NCI-H2227 treated with DMSO at 0.1 percent for 48 hours (cell line): ENCODE measurements at places on chromosomes 4 and X.
A peak's percentile ranks its signal among the peaks of the same experiment; 100 is the strongest.

GRCh38 chr4:89558147-89558546 is 250.5 kb upstream of the GPRIN3 start:
- DNase-seq: peak; percentile 7

GRCh38 chr4:23737571-23737970 is 152.3 kb downstream of the PPARGC1A start:
- no peak for DNase-seq

DNA sequence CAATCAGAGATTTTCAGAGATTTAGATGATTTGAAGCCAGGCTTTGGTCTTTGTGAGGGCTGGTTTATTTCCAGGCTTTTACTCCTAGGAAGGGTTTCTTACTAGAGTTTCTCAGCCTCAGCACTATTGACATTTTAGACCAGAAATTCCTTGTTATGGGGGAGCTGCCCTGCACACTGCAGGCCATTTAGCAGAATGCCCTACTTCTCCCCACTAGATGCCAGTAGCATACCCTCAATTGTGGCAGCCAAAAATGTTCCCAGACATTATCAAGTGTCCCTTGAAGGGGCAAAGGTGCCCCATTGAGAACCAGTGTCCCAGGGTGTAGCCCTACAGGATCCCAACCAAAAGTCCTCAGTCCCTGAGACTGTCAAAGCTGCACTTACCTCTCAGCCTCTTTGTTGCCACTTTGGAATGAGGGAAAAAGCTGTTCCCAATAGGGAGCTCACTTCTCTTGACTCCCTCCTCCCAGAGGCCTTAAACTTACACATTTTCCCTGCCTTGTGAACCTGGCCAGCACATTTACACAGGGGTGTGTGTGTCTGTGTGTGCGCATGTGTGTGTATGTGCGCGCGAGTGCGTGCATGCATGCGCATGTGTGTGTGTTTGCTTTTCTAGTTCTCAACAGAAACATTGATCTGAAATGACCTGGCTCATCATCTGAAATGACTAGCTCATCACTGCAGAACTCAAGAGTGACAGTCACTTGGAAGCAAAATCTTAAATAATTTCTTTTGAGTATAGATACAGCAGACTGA is 231.4 kb downstream of the QDPR start:
- no peak for DNase-seq

- DNase-seq: no peak
Observed at GRCh38 chr4:118260309-118260708, 92.5 kb downstream of the PRSS12 start.

DNA sequence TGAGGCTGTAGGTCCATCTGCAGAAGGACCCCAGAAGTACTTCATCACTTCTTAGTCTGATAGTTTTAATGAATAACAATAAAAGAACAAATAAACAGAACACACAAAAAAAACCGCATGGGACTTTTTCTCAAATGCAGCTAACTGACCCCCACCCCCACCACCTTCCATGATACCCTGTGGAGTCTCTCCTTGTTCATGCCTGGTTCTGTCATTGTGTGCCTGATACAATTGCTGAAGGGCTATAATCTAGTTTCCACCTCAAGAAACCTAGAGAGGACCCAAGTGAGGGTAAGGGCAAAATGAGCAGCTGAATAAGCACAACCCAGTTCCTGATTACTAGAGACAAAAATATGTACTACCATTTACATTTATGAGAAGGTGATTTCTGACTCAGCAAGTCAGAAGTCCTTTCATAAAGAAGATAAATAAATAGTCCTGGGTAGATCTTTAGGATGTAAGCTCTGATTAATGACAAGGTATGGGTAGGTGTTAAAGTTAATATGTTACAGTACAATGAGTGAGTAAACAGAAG is 155.1 kb downstream of the TMA16 start:
- no peak for DNase-seq

- DNase-seq: no peak
Observed at GRCh38 chr4:41209187-41209586, 5.2 kb downstream of the APBB2 start.

DNA sequence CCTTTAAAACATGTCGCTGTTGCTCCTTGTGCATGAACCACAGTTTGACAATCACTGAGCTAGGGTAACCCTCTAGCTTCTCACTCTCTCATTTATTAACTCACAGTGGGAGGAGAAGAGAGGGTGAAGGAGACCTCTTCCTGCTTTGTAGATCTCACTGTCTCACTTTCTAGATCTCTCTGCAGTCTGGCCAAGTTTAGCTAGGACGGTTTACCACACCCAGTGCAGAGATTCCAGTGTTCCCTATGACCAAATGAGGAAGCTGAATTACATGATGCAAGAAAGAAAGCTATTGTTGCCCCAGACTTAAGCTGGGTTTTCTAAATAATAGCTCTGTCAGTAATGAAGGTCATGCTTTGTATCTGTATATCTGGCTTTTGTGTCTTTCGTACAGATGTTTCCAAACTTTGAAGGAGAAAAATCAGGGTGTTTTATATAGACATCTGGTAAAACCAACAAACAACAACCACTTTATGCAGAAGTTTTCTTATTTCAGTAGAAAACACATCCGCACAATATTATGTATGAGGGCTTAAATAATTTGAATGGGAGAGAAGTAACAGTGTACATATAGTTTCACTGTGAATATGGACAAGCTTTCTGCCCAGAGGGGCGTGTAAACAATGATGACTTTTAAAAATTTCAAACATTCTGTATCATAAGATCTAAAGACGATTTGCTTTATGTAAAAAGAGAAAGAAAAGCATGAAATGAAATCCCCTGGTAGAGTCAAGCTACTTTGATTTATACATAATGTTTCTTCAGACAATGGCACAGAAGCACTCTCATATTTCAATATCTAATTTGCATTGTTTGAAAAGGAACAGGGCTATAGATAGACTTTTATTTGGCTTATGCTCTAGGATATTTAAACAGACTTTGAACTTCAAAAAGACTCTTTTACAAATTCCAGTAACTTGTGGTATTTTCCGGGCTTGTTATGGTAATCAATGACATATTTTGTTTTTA is 582.3 kb downstream of the FSTL5 start:
- DNase-seq: no peak

GRCh38 chrX:17642891-17643290 is 94.4 kb upstream of the SCML1 start:
- DNase-seq: no peak
